ENCODE measurements at places on chromosomes 5 and 9. TPM values are rescaled to one million over a fixed set of nuclear protein-coding genes. Genes with fewer than 3 reads are reported as not detected.

KCNV2 gene
- not detected for total RNA-seq

HIGD2A gene
- total RNA-seq: 253 TPM

SLC25A2 gene
- not detected for total RNA-seq

SNCAIP gene
- not detected for total RNA-seq

GPR21 gene
- not detected for total RNA-seq

FRMD3 gene
- 4.7 TPM for total RNA-seq

LYRM7 gene
- total RNA-seq: 3.7 TPM
